ENCODE measurements at places on chromosomes 13 and 19.
A peak's percentile ranks its signal among the peaks of the same experiment; 100 is the strongest.

GRCh38 chr13:112622375-112622774 lies 34.4 kb upstream of the TUBGCP3 start:
- DNase-seq, result no peak

DNA sequence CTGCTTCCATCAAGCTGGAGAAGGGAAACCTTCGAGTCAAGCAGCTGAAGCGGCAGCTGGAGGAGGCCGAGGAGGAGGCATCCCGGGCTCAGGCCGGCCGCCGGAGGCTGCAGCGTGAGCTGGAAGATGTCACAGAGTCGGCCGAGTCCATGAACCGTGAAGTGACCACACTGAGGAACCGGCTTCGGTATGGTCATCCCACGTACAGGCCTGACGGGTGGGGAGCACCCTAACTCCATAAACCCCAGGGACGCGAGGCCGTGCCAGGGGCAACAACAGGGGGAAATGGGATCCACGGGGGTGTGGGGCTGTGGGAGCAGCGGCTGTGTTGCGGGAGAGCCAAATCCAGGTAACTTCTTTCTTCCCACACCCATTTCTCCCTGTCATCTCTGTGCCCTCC lies 20.2 kb downstream of the KCNC3 start:
- DNase-seq, result no peak

DNA sequence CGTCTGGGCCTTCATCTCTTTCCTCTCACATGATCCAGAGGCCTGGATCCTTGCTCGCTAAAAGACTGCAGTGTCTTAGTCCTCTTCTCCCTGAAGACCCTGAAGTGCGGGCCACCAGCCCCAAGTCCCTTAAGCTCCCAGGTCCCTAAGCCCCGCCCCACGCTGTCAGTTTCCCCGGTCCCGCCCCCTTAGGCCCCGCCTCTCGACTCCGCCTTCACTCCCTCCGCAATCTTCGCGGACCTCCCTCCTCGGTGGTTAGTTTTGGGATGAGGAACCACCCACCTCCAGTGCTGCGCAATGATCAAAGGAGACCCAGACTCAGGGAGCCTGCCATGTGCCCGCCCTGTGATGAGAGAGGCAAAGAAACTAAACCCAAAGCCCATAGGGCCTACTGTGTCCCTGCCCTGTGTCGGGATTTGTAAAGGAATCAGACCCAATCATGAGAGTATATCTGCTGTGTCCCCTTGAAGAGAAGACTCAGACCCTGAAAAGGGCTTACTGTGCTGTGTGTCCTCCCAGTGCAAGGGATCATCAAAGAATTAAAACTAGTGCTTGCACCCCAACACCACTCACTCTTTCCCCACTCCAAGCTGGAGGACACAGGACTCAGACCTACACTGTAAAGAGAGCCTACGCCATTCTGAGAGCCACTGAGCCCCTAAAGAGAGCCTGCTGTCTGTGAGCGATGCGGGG lies 3.0 kb upstream of the COX6B1 start:
- peak; percentile 71 for DNase-seq

GRCh38 chr19:18452386-18452785 lies 14.5 kb upstream of the ISYNA1 start:
- no peak for DNase-seq

DNA sequence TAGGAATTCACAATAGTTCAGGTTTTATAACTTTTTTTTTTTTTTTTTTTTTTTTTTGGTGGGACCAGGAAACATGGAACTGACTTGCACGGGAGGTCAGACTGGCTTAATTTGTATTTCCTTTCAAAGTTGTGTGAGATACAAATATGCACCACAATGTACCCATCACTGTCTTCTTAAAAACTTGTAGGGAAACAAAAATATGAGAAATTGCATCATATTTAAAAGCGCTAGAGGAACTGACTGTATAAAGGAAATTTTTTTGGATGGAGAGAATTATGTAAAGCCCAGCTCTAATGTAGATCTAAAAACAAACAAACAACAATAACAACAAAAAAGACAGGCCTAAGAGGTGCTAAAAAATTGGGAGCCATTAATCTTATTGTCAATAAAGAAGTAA lies 246.5 kb downstream of the DCT start:
- DNase-seq, result no peak

DNA sequence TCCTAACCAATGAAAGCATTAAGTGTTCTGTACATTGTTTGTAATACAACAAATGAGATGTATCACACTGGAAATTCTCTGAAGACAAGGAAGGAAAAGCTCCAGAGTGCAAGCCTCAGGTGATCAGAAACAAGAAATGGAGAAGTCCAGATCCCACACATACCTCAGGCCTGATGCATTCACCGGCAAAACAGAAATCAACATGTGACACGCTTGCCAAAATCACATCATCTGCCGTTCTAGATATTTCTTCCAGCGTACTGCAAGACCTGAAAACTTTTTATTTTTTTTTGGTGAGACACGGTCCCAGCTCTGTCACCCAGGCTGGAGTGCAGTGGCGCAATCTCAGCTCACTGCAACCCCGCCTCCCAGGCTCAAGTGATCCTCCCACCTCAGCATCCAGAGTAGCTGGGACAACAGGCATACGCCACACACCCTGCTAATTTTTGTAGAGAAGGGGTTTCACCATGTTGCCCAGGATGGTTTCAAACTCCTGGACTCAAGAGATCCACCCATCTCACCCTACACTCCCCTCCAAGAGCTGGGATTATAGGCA lies 48.6 kb downstream of the FOXO1 start:
- DNase-seq, result no peak

GRCh38 chr13:40780822-40781401 lies 8.5 kb upstream of the SLC25A15 start:
- DNase-seq, result no peak

DNA sequence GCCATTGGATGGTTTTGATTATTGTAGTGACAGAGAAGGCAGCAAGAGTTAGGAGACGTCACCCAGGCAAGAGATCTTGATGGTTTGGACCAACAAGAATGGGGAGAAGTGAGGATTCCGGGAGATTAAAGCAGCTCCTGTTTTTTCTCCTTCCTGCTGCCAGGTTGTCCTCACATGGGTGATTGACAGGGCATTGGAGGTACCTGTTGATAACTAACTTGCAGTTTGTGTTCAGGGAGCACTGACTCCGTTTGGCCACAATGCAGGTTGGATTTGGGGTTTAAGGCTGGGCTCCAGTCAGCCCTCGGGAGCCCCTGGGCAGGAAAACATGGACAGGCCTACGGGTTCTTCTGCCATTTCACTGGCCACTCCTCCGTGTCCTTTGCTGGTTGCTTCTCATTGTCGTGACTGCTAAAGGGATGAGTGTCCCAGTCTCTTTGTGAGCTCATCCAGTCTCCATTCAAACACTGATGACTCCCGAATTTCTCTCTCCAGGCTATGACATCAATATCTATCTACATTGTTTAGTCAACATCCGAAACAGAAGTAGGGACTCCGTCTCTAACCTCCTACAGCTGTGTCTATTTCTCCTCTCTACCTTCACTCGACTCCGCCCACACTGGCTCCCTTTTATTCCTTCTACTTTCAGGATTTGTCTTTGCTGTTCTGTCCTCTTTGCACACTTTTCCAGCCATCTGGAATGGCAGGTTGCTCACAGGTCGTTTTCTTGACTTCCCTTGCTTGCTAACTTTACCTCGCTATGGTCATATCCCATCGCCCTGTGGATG lies 1.3 kb upstream of the PTOV1 start:
- DNase-seq, result no peak

Measured in GM12865 (cell line).